NCI-H1436 (cell line): ENCODE measurements at places on chromosomes 1 and 21.
A peak's percentile ranks its signal among the peaks of the same experiment; 100 is the strongest.

DNA sequence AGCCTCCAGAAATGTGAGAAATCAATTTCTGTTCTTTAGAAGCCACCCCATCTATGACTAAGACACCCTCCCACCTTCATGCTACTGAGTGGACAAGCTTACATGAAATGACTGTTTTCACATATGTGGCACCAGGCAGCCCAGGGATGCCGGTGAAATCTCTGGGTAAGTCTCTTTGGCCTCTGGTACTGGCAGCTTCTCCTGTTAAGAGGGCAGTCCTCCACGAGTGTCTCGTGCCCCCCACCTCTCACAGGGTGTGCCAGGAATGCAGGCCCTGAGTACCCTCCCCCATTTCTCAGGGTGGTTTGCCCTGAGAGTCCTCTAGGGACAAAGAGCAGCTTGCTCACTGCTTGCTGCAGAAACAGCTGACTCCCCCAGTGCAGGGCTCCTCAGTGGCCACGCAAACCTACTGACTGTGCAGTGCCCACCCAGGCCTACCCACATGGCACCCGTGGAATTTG, 3.2 kb upstream of the PRXL2B start:
- no peak for DNase-seq

GRCh38 chr1:228307218-228308023, 99.2 kb downstream of the TRIM11 start:
- DNase-seq: no peak

DNA sequence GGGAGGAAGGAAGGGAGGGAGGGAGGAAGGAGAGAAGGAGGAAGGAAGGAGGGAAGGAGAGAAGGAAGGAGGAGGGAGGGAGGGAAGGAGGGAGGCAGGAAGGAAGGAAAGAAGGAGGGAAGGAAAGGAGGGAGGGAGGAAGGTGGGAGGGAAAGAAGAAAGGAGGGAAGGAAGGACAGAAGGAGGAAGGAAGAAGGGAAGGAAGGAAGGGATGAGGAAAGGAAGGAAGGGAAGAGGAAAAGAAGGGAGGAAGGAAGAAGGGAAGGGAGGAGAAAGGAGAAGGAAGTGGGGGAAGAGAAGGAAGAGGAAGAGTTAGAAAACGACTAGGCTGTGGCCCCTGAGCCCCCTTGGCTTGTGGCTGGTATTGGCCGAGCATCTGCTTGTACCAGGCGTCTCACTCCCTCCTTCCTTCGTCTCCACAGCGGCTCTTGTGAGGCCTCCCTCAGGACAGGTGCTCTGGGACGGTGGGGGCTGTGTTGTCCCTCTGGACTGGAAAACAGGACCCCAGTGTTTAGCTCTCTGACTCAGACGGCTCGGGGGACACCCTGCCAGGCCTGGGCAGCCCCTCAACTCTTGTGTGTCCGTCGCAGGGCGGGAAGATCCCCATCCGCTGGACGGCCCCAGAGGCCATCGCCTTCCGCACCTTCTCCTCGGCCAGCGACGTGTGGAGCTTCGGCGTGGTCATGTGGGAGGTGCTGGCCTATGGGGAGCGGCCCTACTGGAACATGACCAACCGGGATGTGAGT, 36.2 kb upstream of the C1QA start:
- DNase-seq: no peak

- peak; percentile 67 for DNase-seq
These were observed 187.3 kb upstream of the DMRTA2 start for GRCh38 chr1:50610563-50610962.

DNA sequence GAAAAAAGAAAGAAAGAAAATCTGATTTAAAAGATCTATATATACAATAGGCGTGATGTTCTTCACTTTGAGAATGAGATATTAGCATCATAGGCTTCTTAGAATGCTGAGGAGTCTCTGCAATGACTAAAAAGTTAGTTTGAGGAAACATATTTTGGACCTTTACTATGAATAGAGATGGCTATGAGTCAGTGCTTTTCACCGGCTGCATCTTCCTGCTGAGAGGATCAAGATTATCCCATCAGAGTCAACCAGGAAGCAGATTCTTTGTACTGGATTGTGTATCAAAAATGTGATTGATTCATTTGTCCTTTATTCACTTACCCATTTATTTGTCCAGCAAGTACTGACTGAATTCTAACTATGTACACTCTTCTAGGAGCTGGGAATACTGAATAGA, 144.2 kb downstream of the KCNK2 start:
- no peak for DNase-seq

DNA sequence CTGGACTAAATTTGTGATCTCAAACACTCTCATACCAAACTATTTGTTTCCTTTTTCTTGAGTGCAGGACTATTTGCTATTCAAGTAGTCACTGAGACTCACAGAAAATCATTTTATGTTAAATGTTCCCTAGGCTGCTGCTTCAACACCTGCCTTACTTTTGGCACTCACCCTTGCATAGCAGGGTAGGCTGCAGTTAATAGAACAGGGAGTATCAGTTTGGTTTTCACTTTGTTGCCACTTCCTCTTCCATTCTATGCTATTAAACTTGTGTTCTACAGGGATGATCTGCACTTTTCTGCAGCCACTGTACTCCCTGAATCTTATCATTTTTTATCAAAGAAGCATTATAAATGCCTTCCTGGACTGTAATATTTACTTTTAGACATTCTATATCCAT, 148.7 kb upstream of the PRMT6 start:
- DNase-seq: no peak

- DNase-seq: no peak
These were observed 57.8 kb downstream of the ZMYM4 start for GRCh38 chr1:35326246-35326866.

DNA sequence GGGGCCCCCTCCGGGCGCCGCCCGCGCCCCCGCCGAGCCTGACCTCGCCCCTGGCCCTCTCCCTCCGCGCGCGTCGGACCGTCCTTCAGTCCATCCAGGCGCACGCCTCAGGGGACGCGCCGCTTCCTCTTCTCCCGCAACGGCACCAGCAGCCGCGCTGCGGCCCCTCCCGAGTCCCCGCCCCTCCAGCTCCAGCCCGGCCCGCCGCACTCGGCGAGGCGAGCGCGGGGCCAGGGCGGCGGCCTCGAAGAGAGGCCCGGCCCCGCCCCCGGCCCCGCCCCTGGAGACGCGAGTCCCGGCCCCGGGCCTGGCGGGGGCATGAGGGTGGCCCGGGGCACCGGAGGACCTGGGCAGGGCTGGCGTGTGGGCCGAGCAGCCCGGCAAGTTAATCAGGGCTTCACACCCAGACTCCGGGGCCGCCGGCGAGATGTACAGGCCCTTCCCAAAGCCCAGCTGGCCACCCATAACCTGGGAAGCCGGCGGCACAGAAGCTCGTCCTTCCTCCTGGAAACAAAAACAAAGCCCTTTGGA, at the start of gene IGSF3:
Gene IGSF3, minus strand, starts transcription at position 159 of the 531 bp plus-strand sequence. CDS start 1,407 bp downstream, outside the sequence.
- peak; percentile 72 for DNase-seq

DNA sequence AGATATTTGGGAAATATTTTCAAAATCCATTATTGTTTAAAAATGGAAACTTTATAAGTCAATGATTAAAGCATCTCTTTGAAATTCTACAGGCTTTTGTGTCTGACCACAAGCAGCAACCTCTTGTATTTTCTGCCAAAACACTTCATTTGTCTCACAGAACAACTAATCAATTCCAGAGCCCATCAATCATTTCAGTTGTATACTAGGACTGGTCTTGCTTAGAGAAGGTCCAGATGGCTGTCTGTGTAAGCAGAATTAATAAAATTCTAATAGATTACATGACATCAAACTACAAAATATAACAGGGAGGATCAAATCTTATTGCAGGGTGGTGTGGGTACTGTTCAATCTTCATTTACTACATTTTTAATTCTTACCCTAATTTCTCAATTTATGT, 76.4 kb downstream of the ACBD6 start:
- no peak for DNase-seq

DNA sequence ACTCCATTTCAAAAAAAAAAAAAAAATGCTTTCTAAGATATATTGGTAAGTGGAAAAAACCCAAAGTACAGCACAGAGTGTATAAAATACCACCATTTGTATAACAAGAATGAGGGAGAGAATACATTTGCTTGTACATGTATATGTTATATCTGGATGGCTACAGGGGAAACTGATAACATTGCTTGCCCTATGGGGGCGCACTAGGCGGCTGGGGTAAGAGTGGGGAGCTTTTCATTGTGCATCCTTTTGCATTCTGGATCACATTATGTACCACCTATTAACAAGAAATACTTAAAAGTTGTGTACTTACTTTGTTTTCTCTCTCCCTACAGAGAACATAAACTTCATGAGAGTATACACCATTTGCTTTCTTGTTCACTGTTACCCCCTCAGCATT, 28.6 kb upstream of the OPRD1 start:
- DNase-seq: no peak

- DNase-seq: no peak
These were observed 37.1 kb upstream of the ANGPTL7 start for GRCh38 chr1:11151826-11152612.

GRCh38 chr1:116544588-116545358, 26.1 kb downstream of the CD58 start:
- no peak for DNase-seq

DNA sequence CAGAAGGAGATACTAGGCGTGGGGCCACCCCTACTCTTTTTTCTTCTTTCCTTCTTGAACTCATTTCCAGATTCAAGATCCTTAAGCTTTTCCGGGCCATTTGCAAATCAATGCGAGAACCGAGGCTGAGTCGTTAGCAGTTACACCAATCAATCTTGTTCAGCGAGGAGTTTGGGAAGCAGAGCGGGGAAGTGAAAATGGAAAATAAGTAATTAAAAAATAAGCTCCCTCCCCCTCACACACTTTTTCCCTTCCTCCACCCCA, 1.7 kb upstream of the NEGR1 start:
- DNase-seq: no peak

GRCh38 chr1:218673170-218673569, 328.0 kb downstream of the TGFB2 start:
- no peak for DNase-seq

DNA sequence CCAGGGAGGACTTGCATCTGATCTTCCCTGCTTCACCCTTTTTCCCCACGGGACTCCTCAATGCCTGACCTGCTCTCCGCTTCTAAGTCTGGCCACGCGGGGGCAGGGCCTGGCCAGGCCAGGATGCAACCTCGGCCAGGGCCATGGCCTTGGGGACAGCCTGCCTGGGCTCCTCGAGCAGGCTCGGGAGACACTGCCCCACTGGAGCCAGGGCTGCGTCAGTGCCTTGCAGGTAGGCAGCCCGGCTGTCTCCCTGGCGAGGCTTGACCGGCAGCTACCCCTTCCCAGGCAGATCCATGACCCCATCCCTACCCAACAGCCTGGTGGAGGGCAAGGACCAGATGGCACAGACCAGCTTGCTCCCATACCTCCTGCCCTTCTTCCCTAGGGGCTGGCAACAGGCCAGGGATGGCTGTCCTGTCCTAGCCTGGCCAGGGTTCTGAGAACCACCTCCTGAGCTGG, 2.7 kb upstream of the PRDM16 start:
- no peak for DNase-seq

- no peak for DNase-seq
These were observed 36.0 kb downstream of the SEC16B start for GRCh38 chr1:177933881-177934280.

DNA sequence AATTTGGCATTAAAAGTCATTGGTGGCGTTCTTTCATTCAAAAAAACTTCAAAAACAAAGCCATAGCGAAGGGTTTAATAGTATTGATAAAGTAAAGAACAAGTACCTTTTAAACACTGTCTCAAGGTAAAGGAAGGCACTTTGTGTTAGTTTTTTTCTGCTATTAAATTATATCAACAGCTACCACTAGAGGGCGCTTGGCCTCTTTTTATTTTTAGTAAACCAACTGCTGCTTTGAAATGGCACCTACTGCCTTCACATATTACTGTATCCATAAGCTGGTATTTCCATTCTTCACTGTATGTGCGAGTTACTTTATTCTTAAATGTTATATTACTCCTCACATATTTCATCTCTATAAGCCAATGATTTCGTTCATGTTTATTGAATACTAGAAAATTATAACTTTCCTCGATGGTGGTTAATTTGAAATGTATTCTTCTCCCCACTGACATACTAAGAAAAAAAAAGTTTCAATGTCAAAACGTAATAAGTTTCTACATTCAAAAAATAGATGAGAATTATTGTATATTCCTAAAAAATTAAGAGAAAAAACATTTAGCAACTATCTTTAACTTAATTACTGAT, 125.7 kb upstream of the CXADR start:
- peak; percentile 77 for DNase-seq

DNA sequence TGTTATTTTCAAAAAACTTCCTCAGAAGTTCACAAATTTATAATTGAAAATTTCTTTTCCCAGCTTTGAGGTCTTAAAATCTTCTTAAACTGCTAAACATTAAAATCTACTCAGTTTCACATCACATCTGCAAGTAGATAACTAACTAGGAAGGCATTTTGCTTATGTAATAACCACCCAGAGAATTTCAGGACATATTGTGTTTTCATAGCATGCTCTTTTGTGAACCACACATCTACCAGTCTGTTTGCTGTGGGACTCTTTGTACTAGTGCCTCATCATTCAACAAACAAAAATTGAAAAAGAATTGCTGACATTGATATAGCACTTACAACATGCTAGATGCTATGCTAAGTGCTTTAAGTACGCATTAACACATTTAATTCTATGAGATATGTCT, 31.6 kb upstream of the C1orf146 start:
- no peak for DNase-seq
